ENCODE measurements at places on chromosomes 12 and 14.
A peak's percentile ranks its signal among the peaks of the same experiment; 100 is the strongest.

- peak; percentile 58 for DNase-seq
Measured at GRCh38 chr12:101759396-101760047, 20.3 kb upstream of the SYCP3 start.

DNA sequence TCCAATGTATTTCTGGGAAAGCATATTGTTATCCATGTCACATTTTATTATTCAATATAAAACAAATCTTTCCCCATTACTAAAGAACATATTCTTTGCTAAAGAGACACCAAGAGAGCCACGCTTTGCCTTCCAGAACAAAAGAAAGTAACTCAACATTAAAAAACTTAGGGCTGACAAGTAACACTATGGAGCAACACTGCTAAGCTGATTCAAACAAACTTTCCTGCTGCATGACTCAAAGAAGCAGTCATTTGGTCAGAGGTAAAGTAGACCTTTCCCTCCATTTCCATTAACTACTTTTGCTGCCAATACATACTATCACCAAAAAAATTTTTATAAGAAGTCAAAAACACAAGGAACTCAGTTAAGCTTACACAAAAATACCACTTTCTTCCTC, 83.0 kb downstream of the DENND5B start:
- peak; percentile 64 for DNase-seq

DNA sequence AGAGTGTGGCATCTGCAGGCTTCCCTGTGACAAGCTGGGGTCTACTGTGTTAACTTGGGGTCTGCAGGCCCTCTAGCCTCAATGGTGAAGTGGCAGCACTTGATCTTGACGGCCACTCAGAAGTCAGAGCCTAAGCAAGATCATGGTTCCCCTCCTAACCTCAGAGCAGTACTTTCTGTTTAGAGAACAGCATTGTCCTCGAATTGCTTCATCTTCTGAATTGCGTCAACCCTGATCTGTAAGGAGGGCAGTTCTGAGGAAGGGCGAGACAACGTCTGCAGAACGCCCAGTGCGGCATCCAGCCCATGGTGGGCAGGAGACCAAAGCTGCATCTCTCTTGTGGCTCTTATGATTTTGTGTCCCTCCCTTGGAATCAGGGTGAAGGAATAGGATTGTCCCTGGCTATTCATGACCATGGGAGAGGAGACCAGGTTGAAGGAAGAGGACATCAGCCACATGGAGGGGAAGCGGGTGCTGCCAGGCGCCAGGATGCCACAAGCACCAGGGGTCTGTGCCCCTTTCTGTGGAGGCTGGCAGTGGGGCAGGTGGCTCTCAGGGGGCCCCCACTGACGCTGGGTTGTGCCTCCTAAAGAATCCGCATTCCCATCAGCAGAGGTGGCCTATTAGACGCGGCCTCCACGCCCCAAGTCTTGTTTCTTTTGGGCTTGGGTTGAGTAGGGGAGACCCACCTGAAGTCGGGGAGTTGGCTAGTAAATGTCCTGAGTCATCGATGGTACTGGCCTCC, 2.2 kb downstream of the SERPINA9 start:
- DNase-seq: no peak

DNA sequence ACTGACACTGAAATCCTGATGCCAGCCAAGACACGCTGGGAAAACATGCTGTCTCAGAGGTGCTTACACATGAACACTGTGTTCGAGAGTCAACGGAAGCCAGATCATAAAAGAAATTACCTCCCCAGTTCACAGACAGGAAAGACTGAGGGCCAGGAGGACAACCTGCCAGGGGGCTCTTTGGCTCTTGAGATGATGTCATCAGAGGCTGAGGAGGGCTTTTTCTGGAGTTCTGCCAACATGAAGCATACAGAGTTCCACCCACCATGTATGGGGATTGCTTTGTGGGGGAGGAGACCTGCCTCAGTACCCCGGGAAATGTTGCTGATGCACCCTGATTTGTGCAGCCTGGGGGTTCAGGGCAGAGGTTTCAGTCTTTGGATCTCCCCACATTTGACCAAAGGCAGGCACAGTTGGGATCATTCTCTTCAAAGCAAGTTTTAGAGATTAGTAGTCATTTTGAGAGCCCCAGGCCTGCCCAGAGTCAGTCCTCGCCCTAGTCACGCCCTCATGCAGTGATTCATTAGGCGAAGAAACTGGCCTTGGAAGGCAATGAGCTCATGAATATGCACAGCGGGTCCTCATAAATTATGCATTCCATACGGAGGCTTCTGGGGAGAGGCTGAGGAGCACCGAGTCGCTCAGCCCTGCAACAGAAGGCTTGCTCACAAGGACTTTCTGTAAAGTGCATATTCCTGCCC, 34.9 kb upstream of the EML1 start:
- DNase-seq: peak; percentile 93

DNA sequence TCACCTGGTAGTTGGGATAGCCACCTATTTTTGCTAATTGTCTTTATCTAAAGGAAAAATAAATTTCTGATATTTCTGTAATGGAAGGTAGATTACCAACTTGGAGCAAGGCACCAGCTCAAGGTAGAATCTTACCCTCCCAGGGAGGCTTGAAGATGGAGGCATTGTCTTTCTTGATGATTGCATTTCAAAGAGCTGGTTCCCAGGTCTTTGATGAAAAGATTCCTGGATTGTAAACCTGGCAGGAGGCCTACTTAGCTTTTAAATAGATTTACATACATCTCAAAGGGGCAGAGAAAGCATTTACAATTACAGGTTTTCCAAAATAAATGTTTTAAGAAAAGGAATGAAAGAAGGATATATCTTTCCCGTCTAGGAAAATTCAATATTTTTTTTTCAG, 729.2 kb downstream of the LRFN5 start:
- no peak for DNase-seq

DNA sequence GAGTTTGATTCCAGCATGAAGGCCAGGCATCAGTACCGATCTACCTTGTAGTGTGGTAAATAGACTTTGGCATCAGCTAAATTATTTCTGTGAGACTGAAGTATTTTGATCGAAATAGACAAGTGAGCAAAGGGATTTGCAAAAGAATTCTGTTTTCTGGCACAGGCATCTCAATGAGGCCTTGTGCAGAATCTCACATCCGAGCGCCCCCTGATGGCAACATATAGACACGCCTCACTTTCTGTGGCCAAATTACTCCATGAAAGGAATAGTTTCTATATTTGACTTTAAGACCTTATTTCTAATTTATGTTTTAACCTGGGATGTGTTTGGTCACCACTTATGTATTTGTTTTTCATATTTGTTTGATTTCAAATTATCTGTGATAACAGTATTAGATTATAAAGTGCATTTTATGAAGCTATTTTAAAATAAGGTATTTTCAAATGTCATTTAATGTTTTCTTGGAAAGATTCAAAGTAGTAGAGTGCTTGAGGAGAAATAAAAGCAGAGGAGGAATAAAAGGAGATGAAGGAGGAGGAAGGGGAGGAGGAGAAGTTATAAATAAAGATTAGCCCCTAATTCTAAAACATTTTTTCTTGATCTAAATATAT, 731.9 kb downstream of the NRXN3 start:
- peak; percentile 41 for DNase-seq

DNA sequence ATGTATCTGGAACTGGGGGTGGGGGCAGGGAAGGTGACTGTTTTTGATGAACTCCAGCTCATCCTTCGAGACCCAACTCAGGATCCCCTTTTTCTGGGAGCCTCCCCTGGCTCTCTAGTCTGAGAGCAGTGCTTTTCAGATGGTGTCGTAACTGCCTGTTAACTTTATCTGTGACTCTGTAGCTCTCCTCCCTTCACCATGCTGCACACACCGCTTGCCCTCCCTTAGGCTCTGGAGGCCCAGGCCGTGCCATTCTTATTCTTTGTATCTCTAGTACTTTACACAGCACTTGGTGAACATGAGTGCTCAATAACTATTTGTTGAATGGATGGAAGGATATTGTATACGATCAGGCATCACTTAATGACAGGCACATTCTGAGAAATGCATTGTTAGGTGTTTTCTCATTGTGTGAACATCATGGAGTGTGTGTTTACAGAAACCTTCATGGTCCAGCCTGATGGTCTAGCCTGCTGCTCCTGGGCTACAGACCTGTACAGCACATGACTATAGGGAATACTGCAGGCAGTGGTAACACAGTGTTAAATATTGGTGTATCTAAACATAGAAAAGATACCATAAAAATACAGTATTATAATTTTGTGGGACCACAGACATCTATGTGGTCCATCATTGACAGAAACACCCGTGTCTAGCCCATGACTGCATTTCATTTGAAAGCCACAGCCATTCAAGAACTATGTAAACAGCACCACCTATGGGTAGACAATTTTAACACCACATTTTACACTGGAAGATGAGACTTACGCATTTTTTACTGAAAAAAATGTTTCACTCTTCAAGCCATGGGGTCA, 91.8 kb downstream of the EML1 start:
- DNase-seq: peak; percentile 59

GRCh38 chr12:64457466-64457865, 5.5 kb downstream of the TBK1 start:
- DNase-seq: no peak

GRCh38 chr12:79435742-79436141, 255.0 kb downstream of the PAWR start:
- no peak for DNase-seq

GRCh38 chr12:104653730-104654664, 197.2 kb downstream of the CHST11 start:
- DNase-seq: no peak

DNA sequence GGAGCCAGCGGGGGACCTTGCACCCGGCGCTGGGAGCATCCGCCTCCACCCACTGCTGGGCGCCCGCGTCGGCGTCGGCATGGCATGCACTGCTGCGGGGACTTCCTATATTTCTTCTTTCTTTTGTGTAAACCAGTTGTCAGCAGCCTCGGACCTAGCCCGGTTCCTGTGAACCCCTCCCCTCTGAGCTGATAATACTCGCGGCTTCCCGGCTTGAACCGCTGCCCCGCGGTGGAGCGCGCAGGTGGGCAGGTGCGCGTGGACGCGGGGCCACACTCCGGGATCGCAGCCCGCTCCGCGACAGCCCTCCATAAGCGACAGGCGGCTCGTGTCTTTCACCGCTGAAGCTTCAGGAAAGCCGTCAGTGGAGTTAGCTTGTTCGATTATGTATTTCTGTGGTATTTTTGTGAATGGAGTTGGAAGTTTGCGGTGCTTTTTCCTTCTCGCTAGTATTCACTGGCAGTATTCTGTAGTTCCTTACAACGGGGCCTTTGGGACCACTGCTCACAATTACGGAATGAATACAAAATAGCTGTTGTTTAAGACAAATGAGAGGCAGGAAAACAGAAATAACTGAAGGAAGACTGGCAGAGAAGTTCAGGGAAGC, 870 bp downstream of the BMAL2 start:
- DNase-seq: no peak

GRCh38 chr12:116039081-116039480, 238.4 kb downstream of the MED13L start:
- no peak for DNase-seq

DNA sequence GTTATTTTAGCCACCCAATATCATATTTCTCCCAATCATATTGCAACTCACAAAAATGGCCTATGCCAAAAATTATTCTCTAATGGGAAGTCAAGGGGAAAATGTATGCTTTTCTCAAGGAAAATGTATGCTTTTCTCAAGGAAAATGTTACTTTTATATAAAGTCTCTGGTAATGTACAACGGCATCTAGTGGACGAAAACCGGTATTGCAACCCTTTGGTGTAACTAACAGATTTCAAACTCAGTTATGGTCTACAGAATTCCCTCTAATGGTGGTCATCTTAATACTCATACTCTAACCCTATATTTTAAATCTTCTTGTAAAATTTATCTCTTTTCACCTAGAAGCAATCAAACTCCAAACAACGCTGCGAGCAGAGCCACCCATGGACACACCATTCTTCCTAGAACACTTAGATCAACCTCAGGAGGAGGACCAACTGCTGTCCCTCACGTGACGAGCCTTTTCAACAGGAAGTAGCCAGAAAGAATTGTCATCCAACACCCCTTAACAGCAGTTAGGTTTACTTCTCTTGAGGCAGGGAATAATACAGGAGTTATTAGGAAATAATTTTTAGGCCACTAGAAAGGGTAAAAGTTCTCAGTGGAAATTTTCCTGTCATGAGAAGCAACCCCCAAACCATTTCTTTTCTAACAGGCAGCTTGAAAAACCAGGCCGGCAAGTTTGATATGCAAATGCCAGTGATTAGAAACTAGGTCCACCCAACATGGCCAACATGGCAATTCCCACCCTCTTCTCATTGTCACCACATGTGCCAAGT, 20.1 kb downstream of the APOBEC1 start:
- peak; percentile 46 for DNase-seq

GRCh38 chr12:50567926-50568325, 63.1 kb downstream of the DIP2B start:
- DNase-seq: peak; percentile 71

- no peak for DNase-seq
Measured at GRCh38 chr12:113154351-113154973, 4.9 kb downstream of the CFAP73 start.

DNA sequence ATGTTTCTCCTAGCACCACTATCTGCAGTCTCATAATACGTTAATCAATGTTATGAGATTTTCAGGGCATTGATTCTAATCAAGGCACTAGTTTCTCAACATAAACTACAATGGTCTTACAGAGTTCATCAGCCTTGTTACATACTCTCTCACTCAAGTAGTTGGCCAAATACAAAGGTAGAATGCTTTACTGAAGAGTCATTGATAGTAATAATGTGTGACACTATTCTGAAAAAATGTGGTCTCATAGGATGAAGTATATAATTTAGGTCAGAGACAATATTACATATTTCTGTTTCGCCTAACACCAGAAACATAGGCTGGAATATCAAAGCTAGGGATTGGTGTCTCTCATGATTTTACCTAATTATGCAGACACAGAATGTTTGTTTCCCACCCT, 35.2 kb upstream of the MDGA2 start:
- DNase-seq: no peak

GRCh38 chr12:105226219-105226618, 9.8 kb downstream of the APPL2 start:
- DNase-seq: peak; percentile 94

DNA sequence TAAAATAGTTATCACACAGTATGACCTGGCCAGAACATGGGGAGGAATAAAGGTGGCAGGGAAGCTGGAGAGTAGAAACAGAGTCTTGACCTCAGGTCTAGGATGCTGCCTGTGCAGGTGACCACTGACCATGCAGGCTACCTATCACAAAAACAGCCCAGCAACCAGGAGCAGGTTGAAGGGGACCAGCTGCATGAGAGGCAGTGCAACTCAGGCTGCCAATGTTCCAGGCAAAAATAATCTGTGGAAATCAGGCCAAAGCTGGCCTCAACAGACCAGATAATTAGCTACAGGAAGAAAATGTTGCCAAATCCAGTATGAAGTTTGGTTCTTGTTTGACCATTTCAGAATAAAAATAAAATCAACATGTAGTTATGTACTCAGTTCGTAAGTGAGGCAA, 72.6 kb downstream of the PDE6H start:
- no peak for DNase-seq

GRCh38 chr12:51773145-51773869, 75.2 kb downstream of the FIGNL2 start:
- peak; percentile 73 for DNase-seq

- no peak for DNase-seq
Measured at GRCh38 chr12:64877363-64878004, 53.0 kb downstream of the TBC1D30 start.

DNA sequence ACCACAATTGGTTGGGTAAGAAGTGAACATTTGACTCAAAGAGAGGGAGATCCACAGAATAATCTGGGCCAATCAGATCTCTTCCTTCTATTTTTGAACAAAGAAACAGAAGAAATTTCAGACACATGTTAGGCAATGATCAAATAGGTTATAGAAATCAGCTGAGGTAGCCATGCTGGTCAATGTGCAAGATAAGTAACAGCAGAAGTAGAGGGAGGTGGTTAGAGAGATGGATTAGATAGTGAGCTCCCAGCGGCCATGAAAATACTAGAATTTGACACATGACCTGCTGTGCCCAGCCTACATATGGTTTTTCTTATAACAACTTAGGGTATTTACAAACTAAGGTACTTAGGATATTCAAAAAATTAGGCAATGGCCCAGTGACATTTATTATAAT, 230.9 kb upstream of the ARID2 start:
- DNase-seq: no peak
